ENCODE measurements at places on chromosomes 5 and 9.

DNA sequence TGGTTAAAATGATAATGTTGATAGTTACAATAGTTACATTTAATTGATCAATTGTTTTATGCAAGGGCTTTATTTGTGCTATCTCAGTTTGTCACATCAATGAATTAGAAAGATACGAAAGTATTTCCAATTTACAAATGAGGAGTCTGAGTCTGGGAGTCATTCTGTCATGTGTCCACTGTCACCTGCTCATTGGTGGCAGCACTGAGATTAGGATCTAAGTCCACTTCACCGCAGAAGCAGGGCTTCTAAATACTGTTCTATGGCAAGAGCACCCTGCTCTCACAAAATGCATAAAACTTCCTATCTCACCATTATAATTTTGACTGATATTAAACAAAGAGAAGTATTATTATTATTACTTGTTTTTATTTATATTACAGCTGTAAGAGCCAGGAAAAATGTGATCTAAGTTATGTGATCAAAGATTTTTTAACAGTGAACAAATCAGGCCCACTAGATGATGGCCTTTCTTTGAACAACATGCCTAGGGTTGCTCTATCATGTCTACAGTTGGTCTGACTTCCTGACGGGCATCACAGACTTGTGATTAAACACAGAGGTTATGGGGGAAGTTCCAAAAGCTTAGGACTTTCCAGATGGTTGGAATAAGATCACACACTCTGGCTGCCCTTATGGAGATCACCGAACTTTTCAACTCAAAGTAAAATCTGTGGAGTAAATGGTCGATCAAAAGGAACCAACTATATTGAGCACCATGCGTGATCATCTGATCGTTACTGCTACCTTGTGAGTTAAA, 15.1 kb downstream of the TLR4 start:
- no peak for DNase-seq

DNA sequence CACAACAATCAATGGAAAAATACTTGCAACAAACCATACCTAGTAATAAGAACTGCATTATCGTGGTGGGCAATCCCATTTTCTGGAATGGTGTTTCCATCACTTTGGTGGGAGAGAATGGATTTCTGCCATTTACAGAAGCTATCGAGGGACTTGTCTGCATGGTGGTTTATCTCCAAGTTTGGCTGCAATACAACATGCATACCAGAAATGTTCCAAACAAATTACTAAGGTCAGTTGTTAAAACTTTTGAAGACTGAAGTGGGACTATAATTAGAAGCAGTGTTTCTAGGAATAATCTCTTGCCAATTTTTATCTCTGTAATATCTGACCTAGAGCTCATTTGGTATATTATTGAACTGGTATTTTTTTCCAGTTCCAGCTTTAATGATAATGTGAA, 30.3 kb downstream of the ADAMTS6 start:
- DNase-seq, result no peak

- DNase-seq, result no peak
These were observed 101.0 kb downstream of the CD180 start for GRCh38 chr5:67095346-67096171.

GRCh38 chr9:113302792-113303418, at the start of gene RNF183:
RNF183 (minus strand) TSS chr9:113303376; CDS start chr9:113298184, 5,192 bp downstream.
- DNase-seq, result no peak

GRCh38 chr5:37615184-37615583, 224.7 kb downstream of the GDNF start:
- no peak for DNase-seq

DNA sequence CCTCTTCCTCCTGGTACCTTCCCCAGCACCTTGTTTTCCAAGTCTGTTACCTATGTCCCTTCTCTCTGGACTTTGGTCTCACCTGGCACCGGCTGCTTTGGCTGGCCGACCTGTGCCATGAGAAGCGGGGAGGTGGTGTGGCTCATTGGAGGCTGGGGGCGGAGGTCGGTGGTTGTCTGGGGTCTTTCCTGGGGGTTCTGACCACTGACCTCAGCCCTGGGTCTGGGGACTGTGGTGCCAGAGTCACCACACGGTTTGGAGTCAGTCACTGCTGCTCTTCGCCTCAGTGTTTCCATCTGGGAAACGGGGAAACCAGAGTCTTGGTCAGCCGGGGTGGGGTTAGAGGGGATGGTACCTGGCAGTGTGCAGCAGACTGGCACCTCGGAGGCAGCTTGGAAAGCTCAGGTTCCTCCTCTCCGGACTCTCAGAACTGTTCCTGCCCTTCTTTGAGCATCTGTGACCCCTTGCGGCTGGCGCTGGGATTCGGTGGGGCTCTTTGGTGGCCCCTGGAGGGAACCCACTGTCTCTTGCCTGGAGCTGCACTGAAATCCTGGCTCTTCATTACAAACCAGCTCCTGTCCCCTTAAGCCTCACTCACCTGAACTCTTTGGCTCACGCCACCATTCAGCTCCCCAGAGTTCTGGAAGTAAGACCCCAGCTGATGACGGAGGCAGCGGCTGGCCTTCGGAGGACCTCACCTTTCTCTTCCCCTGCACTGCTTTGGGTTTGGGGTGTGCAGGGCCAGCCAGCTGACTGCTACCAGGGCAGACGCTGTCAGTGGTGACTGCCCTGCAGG, 4.1 kb upstream of the RXRA start:
- DNase-seq, result no peak

Measured in Kasumi-1 (cell line).